ENCODE measurements at places on chromosomes 1 and 21.

- no peak for DNase-seq
Observed at GRCh38 chr1:161179698-161180097, 2.4 kb upstream of the B4GALT3 start.

DNA sequence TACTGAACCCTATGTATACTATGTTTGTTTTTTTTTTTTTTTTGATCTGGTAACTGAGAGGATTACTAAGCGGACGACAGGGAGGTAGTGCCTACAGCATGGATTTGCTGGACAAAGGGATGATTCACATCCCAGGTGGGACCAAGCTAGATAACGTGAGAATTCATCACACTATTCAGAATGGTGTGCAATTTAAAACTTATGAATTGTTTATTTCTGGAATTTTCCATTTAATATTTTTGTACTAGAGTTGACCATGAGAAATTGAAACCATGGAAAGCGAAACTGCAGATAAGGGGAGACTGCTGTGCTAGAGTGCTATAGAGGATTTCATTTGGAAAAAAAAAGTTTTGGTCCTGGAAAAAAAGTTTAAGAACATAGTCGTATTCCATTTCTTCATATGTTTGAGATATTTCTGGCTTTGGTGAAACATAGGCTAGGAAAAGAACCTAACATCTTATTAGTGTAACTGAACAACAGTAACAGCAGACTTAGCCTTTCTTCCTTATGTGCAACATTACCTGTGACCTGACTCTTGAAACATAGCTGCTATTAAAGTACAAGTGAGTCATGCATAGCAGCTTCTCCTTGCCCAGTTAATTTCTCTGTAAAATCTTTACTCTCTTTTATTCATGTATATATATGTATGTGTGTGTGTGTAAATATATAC lies 202.5 kb downstream of the FGGY start:
- DNase-seq = no peak

DNA sequence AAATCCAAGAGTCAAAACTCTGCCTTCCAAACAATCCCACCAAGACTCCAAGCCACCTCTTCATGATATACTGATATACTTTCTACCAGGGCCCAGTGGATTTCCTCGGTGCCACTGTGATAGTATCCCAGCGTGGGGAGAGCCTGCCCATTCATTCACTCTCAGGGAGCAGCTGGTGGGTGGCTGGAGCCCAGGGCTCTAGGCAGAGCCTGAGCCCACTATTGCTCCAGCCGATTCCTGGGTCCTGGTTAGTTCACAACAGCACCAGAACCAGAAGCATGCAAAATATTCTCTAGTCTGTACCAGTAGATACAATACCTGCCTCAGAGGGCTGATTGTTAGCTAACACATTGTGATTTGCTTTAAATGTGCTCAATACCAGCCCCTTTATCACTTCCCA lies 831 bp downstream of the CSRP1 start:
- DNase-seq = no peak

DNA sequence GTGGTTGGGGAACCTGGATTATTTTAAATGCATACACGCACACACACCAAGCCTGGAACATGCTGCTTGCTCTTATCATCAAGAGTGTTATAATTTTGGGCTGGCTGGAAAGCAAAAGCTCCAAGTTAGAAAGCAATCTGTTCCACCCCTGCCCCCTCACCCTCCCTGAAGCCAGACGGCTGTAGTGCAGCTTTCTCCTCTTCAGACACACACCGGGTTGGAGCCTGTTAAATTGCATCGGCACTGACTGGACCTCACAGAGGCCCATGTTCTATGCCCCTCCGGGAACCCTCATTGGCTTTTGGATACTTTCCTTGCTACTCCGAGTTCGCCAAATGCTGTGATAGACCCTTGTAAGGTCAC lies 90.6 kb upstream of the KCNJ15 start:
- no peak for DNase-seq

Measured in activated T-cell treated with anti-CD3 and anti-CD28 coated beads, Interleukin-2, amount 50 U/mL, for 4 hours (primary cell).